Right atrium auricular region (tissue), 2 donors: ENCODE measurements at places on chromosomes 4 and X.

GRCh38 chr4:29756966-29757365 is 963.2 kb upstream of the PCDH7 start:
- no peak for DNase-seq

GRCh38 chr4:6820695-6821094 is 38.2 kb downstream of the KIAA0232 start:
- no peak for DNase-seq

GRCh38 chrX:149312988-149313387 is 192.1 kb downstream of the IDS start:
- no peak for DNase-seq

DNA sequence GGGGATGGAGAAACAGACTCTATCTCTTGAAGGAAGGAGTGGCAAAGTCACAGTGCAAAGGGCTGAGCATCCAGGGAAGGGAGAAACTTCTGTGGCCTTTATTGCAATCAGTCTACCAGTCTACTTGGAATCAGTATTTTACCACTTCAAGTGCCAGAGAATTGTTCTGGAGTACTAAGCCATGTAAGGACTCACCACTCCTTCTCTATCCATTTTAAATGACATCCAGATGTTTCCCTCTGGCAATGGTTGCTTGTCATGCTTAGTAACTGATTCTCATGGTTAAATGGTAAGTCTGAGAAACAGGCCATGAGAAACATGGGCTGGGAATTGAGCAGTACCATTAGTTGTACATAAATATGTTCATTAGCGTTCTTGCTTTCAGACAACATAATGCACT is 21.1 kb upstream of the SMIM10 start:
- no peak for DNase-seq

- no peak for DNase-seq
Measured at GRCh38 chr4:106809076-106809475, 227.0 kb downstream of the DKK2 start.

- no peak for DNase-seq
Measured at GRCh38 chrX:11836284-11836683, 78.2 kb downstream of the MSL3 start.

GRCh38 chrX:130084631-130085237 is 25.6 kb downstream of the ELF4 start:
- no peak for DNase-seq

- DNase-seq: no peak
Measured at GRCh38 chr4:85573270-85573669, 98.3 kb downstream of the ARHGAP24 start.

DNA sequence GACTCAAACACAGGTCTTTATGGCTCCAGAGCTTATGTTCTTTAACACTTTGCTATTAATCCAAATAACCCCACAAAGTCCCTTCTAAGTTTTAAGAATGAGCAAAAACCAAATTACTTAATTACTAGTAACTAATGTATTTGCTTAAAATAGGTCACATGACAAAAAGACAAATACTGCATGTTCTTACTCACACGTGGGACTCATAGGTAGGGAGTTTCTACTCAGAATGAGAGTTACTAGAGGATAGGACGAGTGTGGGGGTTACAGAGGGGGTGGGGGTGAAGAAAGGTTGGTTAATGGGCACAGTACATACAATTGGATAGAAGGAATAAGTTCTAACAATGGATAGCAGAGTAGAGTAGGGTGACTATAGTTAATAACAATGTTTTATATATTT is 5.8 kb downstream of the RPS6KA3 start:
- DNase-seq: no peak

- no peak for DNase-seq
Measured at GRCh38 chr4:63171341-63171740, 1237.9 kb downstream of the TECRL start.

DNA sequence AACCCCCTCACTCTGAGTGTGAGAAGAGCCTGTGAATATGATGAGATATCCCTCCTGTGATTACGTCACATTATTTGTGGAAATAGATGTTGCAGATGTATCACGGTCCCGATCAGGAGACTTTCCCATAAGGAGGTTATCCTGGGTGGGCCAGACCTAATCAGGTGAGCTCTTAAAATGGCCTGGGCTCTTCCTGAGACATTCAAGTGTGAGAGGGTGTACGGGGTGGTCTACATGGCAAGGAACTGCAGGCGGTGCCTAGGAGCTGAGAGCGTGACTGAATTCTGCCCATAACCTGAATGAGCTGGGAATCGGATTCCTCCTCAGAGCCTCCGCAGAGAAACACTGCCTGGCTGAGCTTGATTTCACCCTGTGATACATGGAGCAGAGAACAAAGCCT is 12.9 kb upstream of the CENPVL1 start:
- no peak for DNase-seq

- DNase-seq: peak; percentile 88
Measured at GRCh38 chrX:101617211-101618191, at the start of gene ARMCX6. Gene ARMCX6, minus strand, starts transcription at chrX:101618000. Its CDS starts 1,380 bp downstream, at chrX:101616620.

DNA sequence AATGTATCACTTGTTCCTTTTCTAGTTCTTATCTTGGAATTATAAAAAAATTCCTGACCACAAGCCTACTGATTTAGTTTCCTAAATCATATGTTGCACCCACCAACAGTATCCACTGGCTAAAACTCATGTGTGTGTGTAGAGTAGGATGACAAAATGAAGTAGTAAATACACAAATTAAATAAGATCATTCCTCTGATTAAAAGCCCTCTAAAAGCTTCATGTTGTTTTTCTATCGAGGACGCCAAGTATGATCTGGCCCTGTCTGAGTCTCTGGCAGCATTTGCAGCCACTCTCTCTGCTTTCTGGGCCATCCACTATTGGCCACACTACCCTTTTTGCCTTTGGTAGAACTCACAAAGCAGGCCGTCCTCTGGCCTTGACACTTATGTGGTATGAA is 183.4 kb downstream of the PACRGL start:
- no peak for DNase-seq

DNA sequence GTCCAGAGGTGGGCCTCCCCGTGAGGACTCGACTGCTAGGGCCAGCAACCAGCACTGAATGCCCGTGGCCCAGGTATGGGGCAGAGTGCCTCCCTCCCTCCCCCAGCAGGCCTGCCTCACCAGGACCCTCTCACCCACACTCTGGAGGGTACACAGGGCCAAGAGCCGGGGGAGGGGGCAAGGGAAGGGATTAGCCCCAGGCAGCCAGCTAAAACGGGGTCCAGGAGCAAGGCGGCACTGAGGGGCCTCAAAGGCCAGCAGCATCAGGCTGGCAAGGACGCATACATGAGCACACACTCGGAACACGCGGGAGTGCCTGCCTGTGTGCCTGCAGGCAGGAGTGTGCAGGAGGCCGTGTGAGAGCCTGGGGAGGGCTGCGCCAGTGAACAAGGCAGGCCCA is 18.3 kb upstream of the DUSP9 start:
- DNase-seq: no peak

- DNase-seq: peak; percentile 79
Measured at GRCh38 chr4:153651587-153651986, 32.5 kb upstream of the TLR2 start.

- DNase-seq: no peak
Measured at GRCh38 chr4:36477861-36478260, 196.4 kb downstream of the DTHD1 start.

- no peak for DNase-seq
Measured at GRCh38 chr4:10139518-10139917, 22.9 kb upstream of the WDR1 start.

GRCh38 chr4:7172946-7173345 is 19.4 kb upstream of the SORCS2 start:
- no peak for DNase-seq

GRCh38 chr4:163612762-163613161 is 118.3 kb downstream of the TMA16 start:
- no peak for DNase-seq

DNA sequence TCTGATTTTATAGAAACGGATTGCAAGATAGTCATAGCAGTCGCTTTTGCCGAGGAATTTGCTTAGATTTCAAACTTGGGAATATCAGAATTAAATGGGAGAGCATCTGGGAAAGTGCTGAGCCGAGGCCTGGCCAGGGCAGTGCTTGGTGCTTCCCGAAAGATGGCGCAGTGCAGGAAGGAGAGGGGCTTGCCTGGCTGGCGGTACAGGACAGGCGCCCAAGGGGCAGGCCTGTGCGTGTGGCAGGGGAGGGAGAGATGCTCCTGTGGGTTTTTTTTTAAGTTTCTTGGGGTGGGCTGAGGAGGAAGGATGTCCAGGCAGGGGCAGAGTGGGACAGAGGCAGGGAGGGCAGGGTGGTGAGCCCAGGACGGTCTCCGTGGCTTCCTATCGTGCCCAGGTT is 241.1 kb downstream of the AFAP1 start:
- DNase-seq: no peak

- DNase-seq: no peak
Measured at GRCh38 chr4:37988670-37989069, 28.5 kb downstream of the PTTG2 start.

DNA sequence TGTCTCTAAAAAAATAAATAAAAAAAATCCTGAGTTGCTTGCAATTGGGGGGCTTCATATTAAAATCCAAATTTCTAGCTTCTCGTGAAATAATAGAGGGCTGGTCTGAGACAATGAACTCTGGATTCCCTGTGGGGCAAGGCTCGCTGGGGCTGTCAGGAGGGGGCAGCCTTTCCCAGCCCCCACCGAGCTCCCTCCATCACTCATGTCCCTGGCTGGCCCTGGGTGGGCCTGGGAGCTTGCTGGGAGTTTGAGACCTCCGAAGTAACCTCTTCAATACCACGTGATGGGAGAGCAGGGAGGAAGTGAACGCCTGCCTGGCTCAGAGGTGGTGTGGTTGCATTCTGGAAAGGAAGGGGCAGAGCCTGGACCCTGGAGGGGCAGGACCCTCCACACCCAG is 54.0 kb upstream of the AFAP1 start:
- no peak for DNase-seq

DNA sequence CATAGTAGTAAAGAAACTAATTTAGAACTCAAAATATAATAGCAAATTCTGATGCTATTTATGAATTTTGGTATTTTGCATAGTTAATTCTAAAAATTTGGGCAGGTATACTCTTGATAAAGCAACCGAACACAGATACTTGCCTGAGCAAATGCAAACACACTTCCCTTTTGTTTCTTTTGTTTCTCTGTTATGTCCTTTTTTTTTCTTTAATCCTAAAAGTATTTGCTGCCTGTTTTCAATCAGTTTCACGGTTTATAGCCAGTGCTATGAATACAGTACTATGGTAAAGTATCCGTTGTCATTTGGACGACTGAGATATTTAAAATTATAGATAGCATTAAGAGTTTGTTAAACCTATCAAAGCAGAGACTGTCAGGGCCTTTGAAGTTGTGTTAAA is 84.3 kb upstream of the HPRT1 start:
- DNase-seq: no peak

DNA sequence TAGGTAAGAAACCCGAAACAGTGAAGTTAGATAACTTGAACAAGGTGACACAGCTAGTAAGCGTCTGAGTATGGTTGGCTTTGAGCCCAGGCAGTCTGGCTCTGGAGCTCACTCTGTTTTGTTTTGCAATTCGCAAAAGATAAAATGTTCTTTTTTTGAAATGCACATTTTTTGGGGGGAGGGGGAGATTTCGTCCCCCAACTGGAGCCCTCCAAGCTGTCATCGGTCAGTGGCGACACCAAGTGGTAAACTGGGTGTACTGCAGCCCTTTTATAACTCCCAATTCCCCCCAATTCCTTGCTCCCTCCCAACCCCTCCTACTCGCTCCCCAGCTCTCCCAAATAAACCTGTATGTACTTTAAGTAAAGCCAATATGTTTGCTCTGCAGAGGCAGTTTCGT is 2.8 kb upstream of the CLCN5 start:
- DNase-seq: peak; percentile 71

GRCh38 chrX:139112432-139112831 is 400.9 kb upstream of the FGF13 start:
- no peak for DNase-seq

- DNase-seq: no peak
Measured at GRCh38 chr4:17665852-17666251, 51.4 kb downstream of the MED28 start.

DNA sequence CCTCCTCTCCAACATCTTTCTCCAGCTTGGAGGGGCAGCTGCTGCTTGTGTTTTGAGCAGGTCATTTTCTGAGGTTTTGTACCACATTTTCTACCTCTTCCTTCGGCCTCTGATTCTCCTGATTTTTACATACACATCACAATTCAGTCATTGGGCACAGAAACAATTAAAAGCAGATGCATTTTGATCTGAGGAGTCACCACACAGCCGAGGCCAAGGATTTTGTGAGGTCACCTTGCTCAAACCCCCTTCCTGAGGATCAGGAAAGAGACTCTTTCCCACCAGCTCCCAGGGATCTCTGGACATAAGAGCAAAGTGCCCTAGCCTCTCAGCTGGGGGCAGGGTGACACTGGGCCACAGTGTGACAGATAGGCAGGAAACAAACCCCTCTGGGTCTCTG is 5.4 kb upstream of the FATE1 start:
- no peak for DNase-seq

GRCh38 chr4:98352396-98352795 is 91.2 kb downstream of the RAP1GDS1 start:
- no peak for DNase-seq

DNA sequence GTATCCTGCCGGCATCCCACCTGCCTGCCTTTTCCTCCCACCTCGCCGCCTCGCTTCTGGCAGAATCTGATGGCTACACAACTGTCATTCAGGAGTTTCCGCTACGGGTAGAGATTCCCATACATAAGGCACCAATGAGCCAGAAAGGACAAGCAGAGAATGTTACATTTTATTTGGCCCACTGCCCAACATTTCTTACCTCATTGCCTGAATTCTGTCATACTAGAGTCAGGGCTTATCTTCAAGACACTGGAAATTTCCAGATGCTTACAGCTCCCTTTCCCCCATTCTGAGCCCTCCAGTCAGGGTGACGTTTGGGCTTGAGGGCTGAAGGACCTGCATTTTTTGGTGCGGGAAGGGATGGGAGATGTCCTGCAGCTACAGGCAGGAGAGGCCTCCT is 113.0 kb downstream of the NHS start:
- no peak for DNase-seq
